ENCODE measurements at places on chromosomes 3 and 15. TPM values are rescaled to one million over a fixed set of nuclear protein-coding genes. Genes with fewer than 3 reads are reported as not detected.
A peak's percentile ranks its signal among the peaks of the same experiment; 100 is the strongest.

- peak overlapping the region; percentile 37 for H3K27ac ChIP-seq
- H3K27me3 ChIP-seq = no peaks in the 10 kb centered on the region
- peak overlapping the region; percentile 7 for H3K4me3 ChIP-seq
- peaks cover 8% of the 10 kb centered on the region for H3K4me1 ChIP-seq
These were observed 22.7 kb downstream of the NIPA2 start for GRCh38 chr15:22861161-22861560.

DNA sequence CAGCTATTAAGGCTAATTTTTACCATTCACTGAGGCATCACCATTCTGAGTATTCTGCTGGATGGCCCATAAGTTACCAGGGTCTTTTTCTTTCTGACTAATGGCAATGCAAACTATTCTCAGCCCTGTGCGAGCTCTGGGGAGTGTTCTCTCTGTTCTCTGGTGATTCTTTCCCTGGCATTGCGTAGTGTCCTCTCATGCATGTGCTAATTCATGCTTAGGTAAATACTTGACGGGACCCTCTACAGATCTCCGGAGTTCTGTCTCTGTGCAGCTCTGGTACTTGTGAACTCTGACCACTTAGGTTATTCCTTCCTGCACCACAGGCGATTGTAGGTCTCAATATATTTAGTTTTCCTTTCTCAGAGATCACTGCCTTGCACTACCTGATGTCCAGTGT, 34.8 kb downstream of the UBE2E1 start:
- H3K4me3 ChIP-seq = no peak overlapping the region
- no peak for DNase-seq
- no peaks in the 10 kb centered on the region for H3K27me3 ChIP-seq
- H3K36me3 ChIP-seq = peaks cover 4% of the 10 kb centered on the region
- peaks cover 35% of the 10 kb centered on the region for H3K4me1 ChIP-seq

- H3K27me3 ChIP-seq = no peaks in the 10 kb centered on the region
- peak overlapping the region; percentile 51 for H3K27ac ChIP-seq
- H3K4me1 ChIP-seq = peaks cover 16% of the 10 kb centered on the region
- no peak for DNase-seq
These were observed 5.7 kb downstream of the RAD54L2 start for GRCh38 chr3:51544011-51544775.

DNA sequence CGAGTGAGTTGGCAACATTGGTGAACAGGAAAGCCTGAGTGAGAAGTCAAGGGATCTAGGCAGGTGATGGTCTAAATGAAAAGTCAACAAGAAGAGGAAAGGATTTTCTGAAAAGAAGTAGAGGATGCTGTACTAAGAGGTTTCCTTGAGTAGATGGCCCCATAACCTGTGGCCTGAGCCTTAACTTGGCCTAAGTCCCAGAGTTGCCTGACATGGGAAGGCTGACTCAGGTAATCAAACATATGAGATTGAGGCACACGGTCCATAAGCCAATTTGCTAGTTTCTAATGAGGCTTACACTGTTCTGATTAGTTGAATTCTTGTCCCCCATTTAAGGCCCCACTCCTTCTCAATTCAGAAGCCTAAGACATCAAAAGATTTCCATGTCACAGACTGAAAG, 262.5 kb upstream of the LMCD1 start:
- DNase-seq = no peak

DNA sequence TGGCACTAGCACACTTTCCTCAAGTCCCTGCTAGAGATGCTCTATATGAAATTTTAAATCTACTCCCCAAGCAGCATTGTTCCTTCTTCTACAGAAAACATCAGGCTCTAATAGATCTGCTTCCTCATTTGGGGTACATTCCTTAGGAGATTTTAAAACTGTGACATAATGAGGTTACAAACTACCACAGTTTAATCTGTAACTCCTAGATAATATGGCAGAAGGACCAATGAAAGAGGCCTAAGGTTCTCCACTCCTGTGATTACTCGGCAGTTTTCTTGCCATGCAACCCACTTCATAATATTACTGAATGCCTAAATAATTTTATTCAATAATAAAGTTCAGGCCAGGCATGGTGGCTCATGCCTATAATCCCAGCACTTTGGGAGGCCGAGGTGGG, 16.1 kb downstream of the ZNF106 start:
- H3K27ac ChIP-seq = peak overlapping the region; percentile 21
- H3K4me1 ChIP-seq = peaks cover 16% of the 10 kb centered on the region
- no peak for DNase-seq

DNA sequence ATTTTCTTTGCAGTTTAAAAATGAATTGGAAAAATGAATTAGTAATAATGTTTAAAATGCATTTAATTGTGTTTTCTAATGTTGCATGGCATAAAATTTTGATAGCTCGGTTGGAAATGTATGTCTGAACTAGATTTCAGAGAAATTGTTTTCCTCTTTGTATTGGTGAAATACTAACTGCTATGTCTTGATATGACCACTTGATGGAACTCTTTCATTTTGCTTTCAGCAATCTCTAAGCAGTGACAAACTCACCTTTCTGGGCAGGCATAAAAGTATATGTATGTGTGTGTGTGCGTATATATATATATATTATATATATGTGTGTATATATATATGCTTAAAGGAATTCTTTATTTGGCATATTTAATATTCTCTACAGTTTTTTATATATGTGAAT, 239.3 kb upstream of the ZNF717 start:
- H3K4me1 ChIP-seq = no peaks in the 10 kb centered on the region
- no peaks in the 10 kb centered on the region for H3K36me3 ChIP-seq
- H3K4me3 ChIP-seq = no peak overlapping the region
- H3K27me3 ChIP-seq = no peaks in the 10 kb centered on the region
- DNase-seq = no peak
- H3K27ac ChIP-seq = no peak overlapping the region

DNA sequence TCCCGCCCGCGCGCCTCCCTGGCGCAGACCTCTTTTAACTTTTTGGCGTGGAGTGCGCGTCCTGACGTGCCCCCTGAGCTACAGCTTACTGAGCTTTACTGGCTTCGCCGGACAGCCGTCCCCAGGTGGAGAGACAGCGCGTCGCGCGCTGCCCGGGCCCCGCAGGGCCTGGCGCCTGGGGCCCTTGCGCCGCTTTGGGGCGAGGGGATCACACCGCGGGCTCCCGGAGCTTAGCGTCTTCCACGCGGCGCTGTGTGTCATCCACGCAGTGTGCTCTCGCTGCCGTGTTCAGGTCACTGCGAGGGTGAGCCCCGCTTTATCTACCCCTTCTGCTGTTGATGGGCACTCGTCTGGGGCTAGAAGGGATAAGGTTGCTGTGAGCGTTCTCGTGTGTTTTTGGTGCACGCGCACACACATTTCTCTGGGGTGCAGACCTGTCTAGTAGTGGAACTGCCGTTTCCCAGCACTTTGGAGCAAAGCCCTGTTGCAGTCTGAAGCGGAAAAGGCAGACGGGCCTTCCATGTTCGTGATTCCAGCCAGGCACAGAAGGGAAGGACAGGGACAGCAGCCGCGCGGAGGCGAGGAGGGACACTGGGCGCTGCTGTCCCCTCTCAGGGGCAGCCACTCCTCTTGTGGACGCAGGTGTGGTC, 33.1 kb upstream of the ALDH1L1 start:
- H3K4me1 ChIP-seq = peaks cover 12% of the 10 kb centered on the region
- H3K27me3 ChIP-seq = peaks cover 86% of the 10 kb centered on the region
- peaks cover 2% of the 10 kb centered on the region for H3K36me3 ChIP-seq
- H3K4me3 ChIP-seq = peak overlapping the region; percentile 28
- H3K27ac ChIP-seq = no peak overlapping the region

DNA sequence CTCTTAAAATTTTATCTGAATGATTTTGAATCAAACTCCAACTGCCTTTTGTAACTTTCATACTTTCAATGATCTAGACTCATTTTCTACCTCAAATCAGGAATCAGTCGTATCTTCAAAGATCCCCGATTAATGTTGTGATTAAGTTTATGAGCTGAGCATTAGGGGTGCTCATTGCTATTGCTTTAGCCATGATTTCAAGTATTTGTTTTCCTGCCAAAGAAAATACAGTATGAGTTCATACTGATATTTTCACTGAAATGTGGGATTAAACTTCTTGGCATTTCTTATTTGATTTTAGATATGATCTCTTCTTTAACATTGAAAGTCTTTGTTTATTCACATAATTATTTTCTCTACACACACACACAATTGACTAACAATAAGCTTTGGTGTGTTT, 785.6 kb downstream of the NTRK3 start:
- peaks cover 5% of the 10 kb centered on the region for H3K27me3 ChIP-seq
- DNase-seq = no peak
- no peak overlapping the region for H3K4me3 ChIP-seq
- H3K27ac ChIP-seq = no peak overlapping the region

DNA sequence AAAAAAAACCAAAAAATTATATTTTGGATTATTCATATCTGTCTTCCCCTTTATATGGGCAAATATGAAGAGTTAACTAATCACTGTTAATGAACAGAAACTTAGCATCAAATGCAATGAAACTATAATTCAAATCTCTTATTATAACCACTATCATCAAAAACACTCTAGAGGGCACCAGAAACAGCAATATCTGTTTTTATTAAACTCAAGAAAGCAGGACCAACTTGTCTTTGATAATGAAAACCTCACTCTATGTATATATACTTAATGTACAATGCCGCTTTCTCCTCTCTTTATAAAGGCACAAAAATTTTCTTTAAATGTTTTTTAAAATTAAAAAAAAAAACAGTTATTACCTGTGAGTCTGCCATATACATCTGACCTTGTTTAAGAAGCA, 92.7 kb downstream of the UACA start:
- H3K27me3 ChIP-seq = peaks cover 7% of the 10 kb centered on the region
- no peak overlapping the region for H3K27ac ChIP-seq
- H3K4me3 ChIP-seq = no peak overlapping the region
- peaks cover 15% of the 10 kb centered on the region for H3K4me1 ChIP-seq
- H3K36me3 ChIP-seq = no peaks in the 10 kb centered on the region
- DNase-seq = no peak

DNA sequence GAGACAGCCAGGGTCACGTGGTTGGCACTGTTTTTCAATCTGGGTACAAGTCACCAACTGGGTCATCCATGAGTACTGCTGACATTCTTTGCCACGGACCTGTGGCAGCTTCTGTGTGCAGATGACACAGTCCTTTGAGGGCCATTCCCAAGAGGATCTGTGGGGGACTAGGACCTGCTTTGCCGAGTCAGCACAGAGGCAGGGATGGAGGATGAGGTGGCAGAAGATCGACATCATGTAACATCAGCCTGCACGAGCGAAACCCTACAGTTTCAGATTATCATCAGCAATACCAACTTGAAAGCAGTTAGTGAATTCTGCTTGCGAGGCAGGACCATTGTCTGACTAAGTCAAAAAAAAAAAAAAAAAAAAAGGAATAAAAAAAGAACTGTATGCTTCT, 227.7 kb downstream of the FOXP1 start:
- H3K36me3 ChIP-seq = peaks cover 5% of the 10 kb centered on the region
- no peak for DNase-seq
- H3K4me3 ChIP-seq = peak overlapping the region; percentile 50
- peak overlapping the region; percentile 59 for H3K27ac ChIP-seq
- H3K27me3 ChIP-seq = no peaks in the 10 kb centered on the region
- peaks cover 45% of the 10 kb centered on the region for H3K4me1 ChIP-seq

- DNase-seq = no peak
- H3K27me3 ChIP-seq = no peaks in the 10 kb centered on the region
- peaks cover 2% of the 10 kb centered on the region for H3K36me3 ChIP-seq
These were observed 41.1 kb downstream of the ACAA1 start for GRCh38 chr3:38095669-38096483.

Gene OXNAD1
- 89.3 TPM for total RNA-seq

Gene EAF1
- 31.5 TPM for total RNA-seq

Gene UBAP1L
- total RNA-seq = 7.8 TPM

Gene P2RY1
- 2.9 TPM for total RNA-seq

Gene DAZL
- total RNA-seq = not detected

Gene CGNL1
- total RNA-seq = not detected
